Fibroblast of mammary gland (primary cell): ENCODE measurements at places on chromosomes 13 and 19.

GRCh38 chr19:11383706-11384048 lies 437 bp downstream of the EPOR start:
- DNase-seq: no peak

GRCh38 chr19:10431254-10431942 lies 11.1 kb downstream of the PDE4A start:
- DNase-seq: peak; percentile 37

GRCh38 chr13:41699759-41700158 lies 242.4 kb downstream of the RGCC start:
- DNase-seq: no peak

GRCh38 chr13:36192166-36192565 lies 22.2 kb downstream of the SOHLH2 start:
- no peak for DNase-seq

GRCh38 chr19:2636897-2637683 lies 65.4 kb downstream of the GNG7 start:
- peak; percentile 40 for DNase-seq

DNA sequence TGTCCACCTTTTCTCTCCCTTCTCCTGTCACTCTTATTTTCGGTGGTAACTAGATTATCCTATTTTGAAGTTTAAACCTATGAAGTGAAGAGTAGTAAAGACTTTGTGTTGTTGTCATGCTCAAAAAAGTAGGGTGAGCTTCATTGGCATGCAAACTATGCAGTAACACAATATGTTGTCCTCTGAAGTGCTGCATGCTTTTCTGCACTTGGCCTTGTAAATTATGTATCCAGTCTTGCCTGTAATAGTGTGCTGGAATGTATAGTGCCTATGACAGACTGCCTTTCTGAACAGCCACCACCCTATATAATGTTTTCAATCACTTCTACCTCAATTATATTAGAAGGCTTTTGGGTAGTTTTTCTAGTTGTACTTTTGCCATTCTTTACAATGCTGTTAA lies 1198.2 kb upstream of the PCDH20 start:
- DNase-seq: no peak

DNA sequence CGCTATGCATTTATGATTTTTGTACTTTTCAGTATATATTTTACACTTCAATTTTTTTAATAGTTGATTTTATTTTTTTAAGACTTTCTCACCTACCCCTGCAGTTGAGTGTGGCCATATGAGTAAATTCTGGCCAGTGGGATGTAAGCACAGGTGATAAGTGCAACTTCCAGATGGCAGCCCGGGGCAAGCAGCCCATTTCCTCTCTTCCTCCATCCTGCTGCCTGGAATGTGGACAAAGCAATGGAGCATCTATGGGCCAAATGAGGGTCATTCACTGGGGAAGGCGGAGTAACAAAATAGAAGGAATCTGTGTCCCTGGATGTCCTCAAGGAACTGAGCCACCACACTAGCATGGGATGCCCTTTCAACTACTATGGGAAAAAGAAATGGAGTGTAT lies 12.3 kb downstream of the RFXAP start:
- no peak for DNase-seq

DNA sequence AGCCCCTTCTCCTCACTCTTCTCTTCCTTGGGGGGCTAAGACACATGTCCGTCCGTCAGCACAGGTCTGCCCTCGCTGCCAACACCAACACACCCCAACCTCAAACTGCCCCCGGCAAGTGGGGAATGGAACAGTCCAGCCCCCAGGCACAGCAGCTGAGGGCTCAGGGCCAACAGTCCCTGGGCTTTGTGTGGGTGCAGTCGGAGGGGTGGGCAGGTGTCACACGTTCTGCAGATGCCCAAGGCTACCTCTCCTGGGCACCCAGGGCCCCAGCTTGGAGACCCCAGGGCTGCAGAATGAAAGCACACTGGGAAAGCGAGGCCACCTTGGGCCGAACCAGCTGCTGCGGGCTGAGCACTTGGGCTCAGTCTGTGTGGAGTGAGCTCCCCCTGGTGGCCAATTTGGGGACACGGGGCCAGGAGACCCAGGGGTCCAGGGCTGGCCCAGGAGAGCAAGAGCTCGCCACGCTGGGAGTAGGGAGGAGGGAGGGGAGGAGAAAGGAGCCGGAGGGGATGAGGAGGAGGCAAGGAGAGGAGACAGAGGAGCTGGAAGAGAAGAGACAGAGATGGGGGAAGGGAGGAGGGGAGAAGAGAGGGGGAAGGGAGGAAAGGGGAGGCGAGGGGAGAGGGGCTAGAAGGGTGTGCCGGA lies 14.0 kb upstream of the ATP8B3 start:
- DNase-seq: peak; percentile 61

DNA sequence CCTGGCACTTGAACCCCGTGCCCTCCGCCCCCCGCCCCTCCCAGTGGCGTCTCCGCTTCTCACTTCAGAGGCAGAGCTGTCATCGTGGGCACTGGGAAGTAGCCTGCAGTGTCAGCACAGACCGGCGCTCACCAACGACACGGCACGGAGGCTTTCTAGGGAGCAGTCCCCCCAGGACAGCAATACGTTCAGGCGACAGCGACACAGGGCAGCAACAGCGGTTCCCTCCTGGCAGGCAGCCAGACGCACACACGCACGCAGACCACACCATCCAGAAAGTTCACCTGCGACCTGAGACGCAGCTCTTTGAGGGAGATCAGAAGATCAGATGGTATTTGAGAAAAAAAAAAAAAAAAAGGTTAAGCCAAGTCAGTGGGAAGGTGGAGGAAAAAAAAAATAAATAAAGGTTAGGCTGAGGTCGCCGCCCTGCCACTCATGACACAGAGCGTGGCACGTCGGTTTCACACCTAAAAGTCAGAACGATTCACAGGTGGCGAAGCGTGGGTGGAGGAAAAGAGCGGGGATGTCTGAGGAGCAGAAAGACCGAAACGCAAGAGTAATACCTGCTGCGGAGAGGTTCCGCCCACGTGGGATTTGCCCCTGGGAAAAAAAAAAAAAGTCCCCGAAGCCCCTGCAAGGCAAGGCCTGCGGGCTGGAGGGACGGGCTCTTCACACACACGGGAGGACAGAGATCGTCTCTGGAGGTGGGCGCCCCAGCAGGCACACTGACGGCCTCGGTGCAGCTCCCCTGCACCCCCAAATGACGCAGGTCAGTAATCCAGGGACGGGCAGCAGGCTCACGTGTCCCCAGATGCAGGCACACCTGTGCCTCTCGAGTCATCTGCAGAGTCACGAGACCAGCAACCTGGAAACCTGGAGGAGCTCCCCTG lies 94.5 kb downstream of the GNG7 start:
- DNase-seq: no peak

GRCh38 chr19:54154603-54155345 lies 4.7 kb downstream of the LENG1 start:
- peak; percentile 83 for DNase-seq

DNA sequence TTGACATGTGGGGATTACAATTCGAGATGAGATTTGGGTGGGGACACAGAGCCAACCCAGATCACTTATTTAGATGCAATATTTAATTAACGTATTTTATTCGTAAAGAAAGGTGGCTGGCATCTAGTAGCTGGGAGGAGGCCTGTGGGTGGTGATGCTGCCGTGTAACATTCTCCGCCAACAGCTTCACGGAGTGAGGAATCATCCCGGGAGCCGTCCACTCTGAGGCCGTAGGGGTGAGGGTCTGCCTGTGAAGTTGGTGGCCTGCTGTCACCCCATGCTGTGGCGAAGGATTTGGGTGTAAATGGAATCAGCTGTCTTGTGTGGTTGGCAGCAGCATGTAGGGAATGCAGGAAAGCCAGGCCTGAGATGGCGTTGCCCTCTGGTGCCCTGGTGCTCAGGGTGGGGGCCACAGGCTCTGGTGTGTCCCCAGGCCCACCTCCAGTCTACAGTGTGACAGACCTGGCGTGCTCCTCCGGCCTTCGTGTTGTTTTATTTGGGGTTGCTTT lies 3.3 kb upstream of the TEX29 start:
- no peak for DNase-seq

GRCh38 chr19:45087531-45087930 lies 5.4 kb upstream of the PPP1R37 start:
- DNase-seq: no peak

DNA sequence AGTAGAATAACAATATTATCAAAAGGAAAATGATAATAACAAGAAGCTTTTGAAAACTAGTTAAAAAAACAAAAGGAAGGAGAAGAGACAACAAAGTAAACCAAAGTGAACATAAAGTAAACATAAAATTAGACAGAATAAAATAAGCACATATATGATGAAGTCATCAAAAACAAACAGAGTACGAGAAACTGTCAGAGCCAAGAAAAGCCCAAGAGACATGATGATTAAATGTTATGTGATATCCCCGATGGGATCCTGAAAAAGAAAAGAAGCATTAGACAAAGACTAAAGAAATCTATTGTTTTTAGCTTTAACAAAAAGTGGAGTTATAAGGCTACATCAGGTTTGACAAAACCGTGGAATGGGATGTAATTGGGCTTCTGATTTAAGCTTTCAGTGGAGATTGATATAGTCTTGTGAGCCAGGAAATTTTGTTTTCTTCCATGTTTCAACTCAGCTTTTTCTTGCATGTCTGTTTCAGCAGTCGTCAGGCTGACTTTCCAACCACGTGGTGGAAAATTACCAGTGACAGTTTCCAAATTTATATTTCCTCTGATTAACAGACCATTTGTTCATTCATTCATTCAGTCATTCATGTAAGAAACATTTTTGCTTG lies 64.9 kb downstream of the KL start:
- DNase-seq: peak; percentile 71

DNA sequence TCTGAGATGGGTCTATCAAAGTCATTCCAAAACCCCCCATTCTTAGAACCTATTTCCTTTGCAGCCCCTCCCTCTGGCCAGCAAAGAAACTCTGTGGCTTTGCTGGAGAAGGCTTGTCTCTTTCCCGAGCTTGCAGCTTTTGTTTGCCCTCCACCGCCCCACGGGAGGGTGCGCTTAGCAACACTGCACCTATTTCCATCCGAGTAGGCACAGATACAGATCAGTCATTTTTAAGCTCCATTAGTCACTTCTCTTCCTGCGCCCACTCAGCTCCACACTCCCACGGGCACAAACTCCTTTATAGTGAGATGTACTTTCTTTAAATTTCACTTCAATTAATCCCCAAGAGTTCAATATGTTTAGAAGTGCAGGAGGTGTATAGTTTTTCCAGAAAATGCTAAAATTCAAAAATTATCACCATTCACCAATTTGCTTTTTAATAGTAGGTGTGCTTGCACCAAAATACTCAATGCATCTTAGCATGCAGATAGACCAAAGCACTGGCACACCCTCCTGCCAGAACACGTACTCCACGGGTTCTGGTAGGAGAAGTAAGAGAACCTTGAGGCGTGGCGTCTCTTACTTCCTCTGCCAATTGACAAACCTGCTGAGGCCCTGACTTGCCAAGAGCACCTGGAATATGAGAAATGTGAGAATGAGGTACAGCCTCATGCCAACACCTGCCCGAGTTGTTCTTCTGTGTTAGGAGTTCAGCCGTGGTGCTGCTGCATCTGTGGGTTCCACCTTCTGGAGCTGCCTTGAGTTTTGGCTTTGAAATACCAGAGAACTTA lies 183.7 kb downstream of the TEX29 start:
- DNase-seq: no peak

DNA sequence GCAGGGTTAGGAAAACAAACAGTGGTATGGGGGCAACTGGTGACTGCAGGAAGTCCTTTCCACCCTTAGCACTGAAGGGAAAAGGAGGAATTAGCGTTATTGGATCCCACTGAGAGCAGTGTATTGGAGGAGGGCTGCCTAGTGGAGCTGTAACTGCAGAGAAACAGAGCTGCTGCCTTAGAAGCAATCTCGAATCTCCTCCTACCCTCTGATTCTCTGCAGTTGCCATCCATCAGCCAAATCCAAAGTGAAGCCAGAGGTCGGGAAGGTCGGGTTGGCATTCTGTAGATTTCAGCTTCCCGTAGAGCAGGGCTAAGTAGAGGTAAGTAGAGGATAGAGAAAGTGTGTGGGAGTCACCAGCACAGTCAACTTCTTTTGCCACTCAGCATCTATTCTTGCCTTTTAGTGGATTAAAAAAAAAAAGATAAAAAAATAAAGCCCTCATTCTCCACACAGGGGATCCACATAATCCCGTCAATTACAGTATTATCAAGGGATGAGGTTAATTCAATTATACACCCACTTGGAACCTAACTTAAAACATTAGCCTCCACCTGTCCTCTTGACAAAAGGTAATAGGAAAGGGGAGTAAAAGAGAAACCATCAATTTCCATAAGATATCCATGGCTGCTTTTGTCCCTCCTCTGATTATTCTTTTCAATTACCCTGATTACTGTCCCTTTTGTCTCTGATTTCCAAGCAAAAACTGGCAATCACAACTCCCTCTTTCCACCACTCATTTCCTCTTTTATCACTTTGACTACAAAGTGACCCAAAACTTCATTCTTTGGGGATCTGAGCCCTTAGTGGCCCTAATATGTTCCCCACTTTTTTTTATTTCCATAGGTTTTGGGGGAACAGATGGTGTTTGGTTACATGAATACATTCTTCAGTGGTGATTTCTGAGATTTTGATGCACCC lies 234.7 kb downstream of the RBM26 start:
- DNase-seq: no peak

DNA sequence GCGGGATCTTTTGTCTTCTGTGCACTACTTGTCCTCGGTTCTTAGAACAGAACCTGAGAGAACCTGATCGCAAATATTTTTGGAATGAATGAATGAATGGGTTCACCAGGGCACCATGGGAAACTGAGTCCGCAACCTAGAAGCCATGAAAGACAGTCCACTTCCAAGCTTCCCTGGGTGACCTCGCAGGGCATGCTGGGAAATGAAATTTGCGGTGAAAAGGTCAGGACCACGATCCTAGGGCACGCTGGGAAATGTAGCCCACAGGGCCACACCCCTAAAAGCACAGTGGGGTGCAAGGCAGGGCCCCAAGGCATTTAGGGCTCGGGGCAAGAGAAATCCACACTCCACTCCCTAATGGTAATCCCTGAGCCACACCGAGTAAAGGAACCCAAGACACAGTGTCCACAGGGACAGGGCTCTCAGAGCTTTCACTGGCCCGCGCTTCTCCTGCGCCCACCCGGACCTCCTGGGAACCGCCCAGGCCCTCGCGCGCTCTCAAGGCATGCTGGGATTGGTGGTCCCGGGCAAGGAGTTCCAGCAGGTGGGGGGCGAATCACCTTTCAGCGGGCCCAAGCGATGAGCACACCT lies 1.1 kb upstream of the PPP1R12C start:
- peak; percentile 50 for DNase-seq

DNA sequence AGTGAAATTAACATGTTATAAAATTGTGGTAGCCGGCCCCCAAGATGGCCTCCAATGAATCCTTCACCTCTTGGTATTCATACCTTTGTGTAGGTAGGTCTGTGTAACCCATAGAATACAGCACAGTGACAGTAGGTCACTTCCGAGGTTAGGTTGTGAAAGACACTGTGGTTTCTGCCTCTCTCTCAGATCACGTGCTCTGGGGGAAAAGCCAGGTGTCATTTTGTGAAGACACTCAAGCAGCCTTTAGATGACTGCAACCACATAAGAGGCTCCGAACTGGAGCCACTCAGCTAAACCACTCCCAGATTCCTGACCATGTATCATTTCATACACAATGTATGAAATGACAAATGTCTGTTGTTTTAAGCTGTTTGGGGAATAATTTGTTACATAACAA lies 9.8 kb upstream of the USPL1 start:
- DNase-seq: no peak
